Right ventricle myocardium superior (tissue), 1 donor: ENCODE measurements at places on chromosomes 16 and 17. TPM values are rescaled to one million over a fixed set of nuclear protein-coding genes. Genes with fewer than 3 reads are reported as not detected.

Gene ST6GALNAC2
- 6.1 TPM for total RNA-seq

Gene USP36
- total RNA-seq, result 17.8 TPM

Gene KRTAP9-4
- not detected for total RNA-seq

Gene HS3ST2
- 0.19 TPM for total RNA-seq

Gene AGRP
- not detected for total RNA-seq

Gene ASGR1
- total RNA-seq, result 0.19 TPM
